ENCODE measurements at places on chromosomes 6 and 20.

DNA sequence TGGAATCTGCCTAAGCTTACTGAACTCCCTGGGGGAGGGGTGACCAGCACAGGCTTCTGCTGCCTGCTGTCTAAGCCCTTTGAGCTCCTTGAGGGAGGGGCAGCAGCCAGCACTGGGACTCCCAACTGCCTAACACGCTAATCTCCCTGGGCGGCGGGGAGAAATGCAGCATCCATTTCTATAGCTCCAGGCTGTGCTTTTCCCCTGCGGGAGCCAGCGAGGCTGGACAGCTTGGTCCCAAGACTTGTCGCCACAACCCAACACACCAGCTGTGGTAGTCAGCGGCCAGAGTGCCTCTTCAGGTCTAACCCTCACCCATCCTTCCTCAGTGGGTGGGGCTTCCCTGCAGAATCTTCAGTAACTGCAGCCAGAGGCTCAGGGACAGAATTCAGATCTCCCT, 64.6 kb downstream of the VGLL2 start:
- no peak for DNase-seq

DNA sequence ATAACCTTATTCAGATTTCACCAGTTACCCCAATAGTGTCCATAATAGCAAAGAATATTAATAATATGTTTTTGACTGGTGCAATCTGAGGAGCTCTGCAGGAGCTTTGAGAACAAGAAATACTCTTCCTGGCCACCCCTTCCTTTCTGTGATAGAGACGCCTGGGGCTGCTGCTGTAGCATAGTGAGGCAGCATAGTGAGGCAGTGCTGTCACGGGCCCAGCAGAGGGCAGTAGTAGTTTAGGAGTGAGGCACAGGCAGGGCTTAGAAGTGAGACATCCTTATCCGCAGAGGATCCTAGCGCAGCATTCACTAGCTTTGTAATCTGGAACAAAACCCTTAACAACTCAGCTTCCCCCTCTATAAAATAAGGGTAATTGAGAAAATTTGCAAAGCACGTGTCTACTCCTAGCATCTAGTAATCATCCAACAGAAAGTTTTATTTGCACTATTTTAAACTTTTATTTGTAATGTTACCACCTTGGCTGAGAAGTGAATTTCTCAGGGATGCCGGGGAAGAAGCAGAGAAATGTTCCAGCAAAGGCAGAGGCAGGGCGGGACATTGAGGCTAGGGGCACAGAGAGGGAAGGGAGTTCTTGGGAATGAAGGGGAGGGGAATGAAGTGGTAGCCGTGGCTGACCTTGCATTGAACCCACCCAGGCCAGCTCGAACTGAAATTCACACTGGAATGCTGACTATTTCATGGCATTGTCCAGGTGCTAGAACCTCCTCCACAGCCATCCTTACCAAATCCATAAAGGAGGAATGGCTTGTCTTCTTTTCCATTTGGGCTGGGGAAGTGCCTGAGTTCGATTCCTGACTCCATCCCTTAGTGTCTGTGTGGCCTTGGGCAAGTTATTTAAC, 78.8 kb downstream of the CDS2 start:
- DNase-seq = peak; percentile 30

GRCh38 chr6:157240059-157240959, 83.0 kb downstream of the TMEM242 start:
- no peak for DNase-seq

DNA sequence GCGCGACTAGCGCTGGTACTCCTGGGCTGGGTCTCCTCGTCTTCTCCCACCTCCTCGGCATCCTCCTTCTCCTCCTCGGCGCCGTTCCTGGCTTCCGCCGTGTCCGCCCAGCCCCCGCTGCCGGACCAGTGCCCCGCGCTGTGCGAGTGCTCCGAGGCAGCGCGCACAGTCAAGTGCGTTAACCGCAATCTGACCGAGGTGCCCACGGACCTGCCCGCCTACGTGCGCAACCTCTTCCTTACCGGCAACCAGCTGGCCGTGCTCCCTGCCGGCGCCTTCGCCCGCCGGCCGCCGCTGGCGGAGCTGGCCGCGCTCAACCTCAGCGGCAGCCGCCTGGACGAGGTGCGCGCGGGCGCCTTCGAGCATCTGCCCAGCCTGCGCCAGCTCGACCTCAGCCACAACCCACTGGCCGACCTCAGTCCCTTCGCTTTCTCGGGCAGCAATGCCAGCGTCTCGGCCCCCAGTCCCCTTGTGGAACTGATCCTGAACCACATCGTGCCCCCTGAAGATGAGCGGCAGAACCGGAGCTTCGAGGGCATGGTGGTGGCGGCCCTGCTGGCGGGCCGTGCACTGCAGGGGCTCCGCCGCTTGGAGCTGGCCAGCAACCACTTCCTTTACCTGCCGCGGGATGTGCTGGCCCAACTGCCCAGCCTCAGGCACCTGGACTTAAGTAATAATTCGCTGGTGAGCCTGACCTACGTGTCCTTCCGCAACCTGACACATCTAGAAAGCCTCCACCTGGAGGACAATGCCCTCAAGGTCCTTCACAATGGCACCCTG, 1.6 kb downstream of the TPBG start:
- DNase-seq = no peak

- DNase-seq = no peak
These were observed 13.8 kb downstream of the RSPO4 start for GRCh38 chr20:988272-988671.

DNA sequence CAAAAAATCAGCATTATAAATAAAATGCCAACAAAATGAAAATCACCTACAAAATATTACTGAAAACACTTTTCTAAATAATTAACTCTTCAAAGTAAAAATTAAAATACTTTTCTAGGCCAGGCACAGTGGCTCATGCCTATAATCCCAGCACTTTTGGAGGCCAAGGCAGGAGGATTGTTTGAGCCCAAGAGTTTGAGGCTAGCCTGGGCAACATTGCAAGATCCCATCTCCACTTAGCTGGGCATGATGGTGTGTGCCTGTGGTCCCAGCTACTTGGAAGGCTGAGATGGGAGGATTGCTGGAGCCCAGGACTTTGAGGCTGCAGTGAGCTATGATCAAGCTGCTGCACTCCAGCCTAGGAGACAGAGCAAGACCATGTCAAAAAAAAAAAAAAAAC, 6.4 kb downstream of the SERPINB9 start:
- no peak for DNase-seq

DNA sequence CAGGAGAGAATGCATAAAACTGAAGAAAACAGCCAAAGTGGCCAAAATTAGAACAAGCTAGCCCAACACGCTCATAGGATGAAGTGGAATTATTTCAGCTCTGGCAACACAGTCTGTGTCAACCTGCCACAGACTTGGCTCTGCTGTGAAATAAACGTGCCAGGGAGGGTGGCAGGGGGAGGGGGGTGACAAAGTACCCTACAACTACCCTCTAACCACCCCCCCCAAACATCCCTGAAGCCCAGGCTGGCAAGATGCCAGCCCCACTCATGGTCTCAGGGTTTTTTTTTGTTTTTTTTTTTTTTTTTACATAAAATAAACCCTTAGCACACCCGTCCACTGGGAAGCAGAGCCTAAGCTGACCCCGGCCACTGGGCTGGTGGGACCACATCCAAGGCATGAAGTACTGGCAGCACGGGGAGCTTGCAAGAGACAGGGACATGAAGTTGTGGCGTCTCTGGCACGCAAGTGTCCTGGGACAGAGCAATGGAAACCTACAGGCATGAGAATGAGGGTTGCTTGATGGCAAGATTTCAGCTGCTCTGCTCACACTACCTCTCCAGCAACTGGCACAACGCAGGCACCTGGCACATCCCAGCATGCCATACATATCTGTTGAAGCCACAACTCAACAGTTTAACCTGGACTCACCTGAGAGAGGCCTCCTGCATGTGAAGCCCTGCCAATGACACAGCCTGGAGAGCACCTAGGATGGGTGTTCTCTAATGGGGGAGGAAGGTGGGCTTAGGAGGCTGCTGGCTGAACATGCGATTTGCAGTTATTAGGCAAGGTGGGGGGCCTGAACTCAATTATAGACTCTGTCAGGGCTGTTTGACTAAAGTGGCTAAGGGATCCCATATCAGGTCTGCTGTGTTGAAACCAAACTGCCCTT, 76.4 kb downstream of the TRAM2 start:
- no peak for DNase-seq

DNA sequence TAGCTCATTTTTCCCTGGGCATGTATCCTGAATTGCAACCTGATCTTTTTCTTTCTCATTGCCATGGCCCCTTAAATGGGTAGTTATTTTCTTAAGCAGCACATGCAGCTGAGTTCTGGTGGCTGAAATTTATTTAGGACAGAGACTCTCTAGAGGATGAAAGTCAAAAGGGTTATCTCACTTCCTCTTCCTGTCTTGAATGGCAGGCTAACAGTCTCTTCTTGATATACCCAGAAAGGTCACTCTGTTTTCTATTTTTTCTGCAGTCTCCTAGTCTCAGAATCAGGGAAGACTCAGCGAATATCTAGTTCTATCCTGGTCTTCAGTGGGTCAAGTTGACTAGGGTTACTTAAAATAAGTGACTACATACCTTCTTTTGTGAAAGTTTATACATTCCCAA, 243.3 kb downstream of the EPHA7 start:
- no peak for DNase-seq

DNA sequence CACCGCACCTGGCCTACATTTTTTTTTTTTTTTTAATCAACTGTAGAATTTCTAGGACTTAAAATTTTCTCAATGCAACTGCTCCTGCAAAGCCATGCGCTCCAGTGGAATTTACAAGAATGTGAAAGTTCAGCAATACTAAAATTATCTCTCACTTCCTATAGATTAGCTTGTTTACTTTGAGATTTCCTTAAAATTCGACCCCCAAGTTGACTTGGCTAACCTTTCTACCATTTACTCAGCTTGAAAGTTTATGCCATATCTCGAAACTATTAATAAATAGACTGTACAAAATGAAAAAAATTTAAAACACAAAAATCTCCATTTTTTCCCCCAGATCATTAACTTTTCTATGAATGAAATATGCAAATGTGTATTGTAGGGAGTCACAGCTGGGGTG, 64.3 kb downstream of the ZBTB2 start:
- no peak for DNase-seq

DNA sequence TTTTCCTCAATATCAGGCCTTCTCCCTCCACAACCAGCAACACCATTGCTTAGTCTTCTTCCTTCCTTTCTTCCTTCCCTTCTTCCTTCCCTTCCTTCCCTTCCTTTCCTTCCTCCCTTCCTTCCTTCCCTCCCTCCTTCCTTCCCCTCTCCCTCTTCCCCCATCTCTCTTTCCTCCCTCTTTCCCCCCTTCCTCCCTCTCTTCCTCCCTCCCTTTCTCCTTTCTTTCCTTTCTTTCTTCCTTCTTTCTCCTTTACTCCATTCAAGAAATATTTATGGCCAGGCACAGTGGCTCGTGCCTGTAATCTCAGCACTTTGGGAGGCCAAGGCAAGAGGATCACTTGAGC, 66.4 kb upstream of the SIRPA start:
- DNase-seq = no peak

GRCh38 chr6:147449405-147450161, 58.9 kb upstream of the SAMD5 start:
- no peak for DNase-seq

DNA sequence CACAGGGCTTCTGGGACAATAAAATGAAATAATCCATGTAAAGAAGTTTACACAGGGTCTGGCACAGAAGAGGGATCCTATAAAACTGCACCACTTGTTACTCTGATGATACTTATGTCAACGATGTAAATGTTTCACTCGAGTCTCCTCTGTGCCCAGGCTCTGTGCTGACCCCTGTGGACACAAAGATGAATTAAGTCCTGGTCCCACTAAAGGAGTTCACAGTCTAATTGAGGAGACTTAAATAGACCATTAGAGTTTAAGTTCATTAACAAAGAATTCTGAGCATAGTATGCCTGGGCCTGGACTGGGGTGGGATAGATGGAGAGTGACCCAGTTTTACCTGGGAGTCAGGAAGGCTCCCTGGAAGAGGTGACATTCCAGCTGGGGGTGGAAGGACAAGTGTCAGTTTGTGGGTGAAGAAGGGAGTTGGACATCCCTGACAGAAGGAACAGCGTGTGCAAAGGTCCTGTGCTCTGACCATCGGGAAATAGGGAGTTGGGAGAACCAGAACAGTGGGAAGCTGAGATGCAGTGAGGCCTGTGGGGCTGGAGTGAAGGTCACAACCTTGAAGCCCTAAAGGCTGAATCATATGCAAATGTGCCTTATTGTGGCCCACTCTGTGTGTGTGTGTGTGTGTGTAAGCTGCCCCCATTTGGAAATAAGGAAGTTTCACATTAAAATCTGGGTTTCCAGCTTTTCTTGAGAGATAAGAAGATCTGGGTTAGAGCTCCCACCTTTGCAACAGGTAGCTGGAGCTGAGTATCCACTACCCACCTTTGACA, 1.1 kb downstream of the OCSTAMP start:
- no peak for DNase-seq

DNA sequence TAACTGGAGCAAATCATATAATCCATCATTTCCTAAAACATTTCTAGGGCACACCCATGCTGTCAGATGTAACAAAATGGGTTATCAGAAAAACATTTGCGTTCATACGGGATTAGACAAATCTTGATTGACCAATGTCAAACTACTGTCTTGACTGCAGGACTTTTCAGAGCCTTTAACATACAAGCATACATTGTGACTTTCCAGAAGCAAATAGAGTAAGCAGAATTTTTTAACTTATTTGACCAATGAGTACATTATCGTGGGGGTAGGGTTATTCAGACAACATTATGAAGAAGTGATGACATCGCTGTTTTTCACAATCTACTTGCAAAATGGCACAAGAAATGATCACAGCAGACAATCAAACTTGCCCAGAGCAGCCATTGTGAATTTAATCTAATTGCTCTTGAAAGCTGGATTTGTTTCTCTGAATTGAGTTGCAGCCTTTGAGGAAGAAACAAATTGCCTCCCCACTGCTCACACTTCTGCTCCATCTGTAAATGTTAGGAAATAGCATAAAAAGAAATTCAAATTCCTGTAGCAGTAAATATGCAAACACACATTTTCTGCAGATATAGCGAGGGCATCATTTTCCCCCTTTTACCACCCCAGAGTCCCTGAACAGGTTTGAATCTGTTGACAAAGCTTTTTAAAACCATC, 133.0 kb upstream of the DOK5 start:
- DNase-seq = no peak

GRCh38 chr6:33839399-33840047, 35.7 kb upstream of the MLN start:
- DNase-seq = no peak

DNA sequence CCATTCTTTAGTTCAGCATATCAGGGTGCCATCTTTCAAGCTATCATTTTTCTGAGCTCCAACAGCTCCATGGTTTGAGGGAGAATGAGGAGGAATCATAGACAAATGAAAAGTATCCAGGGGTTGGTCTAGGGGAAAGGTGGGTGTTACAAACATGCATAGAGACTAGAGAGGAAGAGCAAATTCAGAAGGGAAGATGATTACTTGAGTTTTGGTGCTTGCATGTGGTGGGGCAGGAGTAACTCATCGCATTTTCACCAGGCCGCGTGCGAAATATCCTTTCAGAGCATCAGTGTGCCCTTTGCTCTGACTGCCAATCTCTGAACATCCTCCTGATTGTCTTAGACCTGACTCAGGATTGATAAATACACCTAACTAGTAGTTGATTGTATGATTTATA, 7.7 kb upstream of the BICRAL start:
- no peak for DNase-seq

- DNase-seq = no peak
These were observed 251.9 kb upstream of the PRDM1 start for GRCh38 chr6:105833959-105834947.
